ENCODE measurements at places on chromosomes 4 and X. TPM values are rescaled to one million over a fixed set of nuclear protein-coding genes. Genes with fewer than 3 reads are reported as not detected.

The TRIM61 gene
- 0.94 TPM for polyA plus RNA-seq

The F9 gene
- 0.20 TPM for polyA plus RNA-seq

The TLR10 gene
- 0.05 TPM for polyA plus RNA-seq

The DNAAF6 gene
- polyA plus RNA-seq: not detected

The MAGEA2B gene
- polyA plus RNA-seq: not detected

The TBC1D9 gene
- 14.2 TPM for polyA plus RNA-seq

The XG gene
- polyA plus RNA-seq: 2.0 TPM

The SERPINA7 gene
- polyA plus RNA-seq: 0.16 TPM

The INTU gene
- 3.1 TPM for polyA plus RNA-seq

The SRPX2 gene
- polyA plus RNA-seq: 26.4 TPM

Data from urinary bladder (tissue), 4 donors.